Liver (tissue), 10 donors: ENCODE measurements at places on chromosomes 2 and 18. TPM values are rescaled to one million over a fixed set of nuclear protein-coding genes. Genes with fewer than 3 reads are reported as not detected.
A peak's percentile ranks its signal among the peaks of the same experiment; 100 is the strongest.

DNA sequence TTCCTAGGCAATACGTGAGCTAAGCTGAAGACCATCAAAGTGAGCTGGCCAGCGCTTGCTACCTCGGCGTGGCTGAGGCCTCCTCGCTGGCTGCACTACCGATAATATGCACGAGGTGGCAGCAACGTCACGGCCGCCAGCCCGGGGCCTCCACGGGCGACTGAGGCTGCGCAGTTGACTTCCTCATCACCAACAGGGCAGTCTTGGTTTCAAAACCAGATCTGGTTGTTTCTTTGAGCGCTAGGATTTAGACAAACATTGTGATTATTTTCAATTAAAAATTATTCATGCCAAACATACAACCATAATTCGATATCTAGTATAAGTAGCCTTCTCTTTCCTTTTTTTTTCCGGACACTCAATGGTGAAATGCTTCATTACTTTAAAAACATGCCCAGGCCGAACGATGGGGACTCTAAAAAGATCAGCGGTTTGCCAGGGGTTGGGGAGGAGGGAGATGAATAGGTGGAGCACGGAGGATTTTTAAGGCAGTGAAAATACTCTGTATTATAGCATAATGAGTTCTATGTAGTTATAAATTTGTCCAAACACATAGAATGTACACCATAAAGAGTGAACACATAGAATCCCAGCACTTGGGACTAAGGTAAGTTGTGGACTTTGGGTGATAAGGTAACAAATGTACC, 52.0 kb downstream of the CYBRD1 start:
- no peaks in the 10 kb centered on the region for H3K4me1 ChIP-seq
- H3K36me3 ChIP-seq = no peaks in the 10 kb centered on the region
- no peak overlapping the region for H3K27ac ChIP-seq
- H3K27me3 ChIP-seq = no peaks in the 10 kb centered on the region

GRCh38 chr2:41932241-41933045, 115.4 kb upstream of the PKDCC start:
- H3K4me3 ChIP-seq = no peak overlapping the region
- H3K27ac ChIP-seq = peak overlapping the region; percentile 21
- H3K27me3 ChIP-seq = no peaks in the 10 kb centered on the region
- no peaks in the 10 kb centered on the region for H3K36me3 ChIP-seq

GRCh38 chr18:73511771-73512503, 635.7 kb downstream of the FBXO15 start:
- H3K36me3 ChIP-seq = no peaks in the 10 kb centered on the region
- no peak overlapping the region for H3K4me3 ChIP-seq
- H3K27ac ChIP-seq = no peak overlapping the region
- no peaks in the 10 kb centered on the region for H3K4me1 ChIP-seq

- H3K4me3 ChIP-seq = no peak overlapping the region
- no peaks in the 10 kb centered on the region for H3K36me3 ChIP-seq
- H3K4me1 ChIP-seq = no peaks in the 10 kb centered on the region
- no peak overlapping the region for H3K27ac ChIP-seq
- peaks cover 6% of the 10 kb centered on the region for H3K27me3 ChIP-seq
Measured at GRCh38 chr2:120699292-120699691, 36.4 kb upstream of the GLI2 start.

- no peaks in the 10 kb centered on the region for H3K4me1 ChIP-seq
- H3K27ac ChIP-seq = no peak overlapping the region
- no peaks in the 10 kb centered on the region for H3K36me3 ChIP-seq
Measured at GRCh38 chr18:59846814-59847490, 52.8 kb upstream of the PMAIP1 start.

DNA sequence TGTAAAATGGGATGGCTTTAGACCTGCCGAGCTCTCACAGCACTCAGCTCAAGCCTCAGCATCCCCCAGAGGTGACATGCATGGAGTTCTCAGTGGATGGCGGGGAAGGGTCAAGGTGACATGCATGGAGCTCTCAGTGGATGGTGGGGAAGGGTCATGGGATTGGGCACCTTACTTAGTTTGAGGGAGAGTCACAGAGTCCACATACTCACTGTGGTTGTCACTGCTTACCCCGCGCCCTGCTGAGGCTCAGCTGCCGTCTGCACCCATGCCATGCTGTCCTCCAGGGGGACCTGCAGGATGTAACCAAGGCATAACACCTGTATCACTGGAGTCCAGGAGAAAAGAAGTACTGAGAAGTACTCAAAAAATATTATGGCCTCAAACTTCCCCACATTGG, 112.2 kb upstream of the TPO start:
- no peak for DNase-seq
- no peaks in the 10 kb centered on the region for H3K36me3 ChIP-seq
- no peaks in the 10 kb centered on the region for H3K4me1 ChIP-seq
- H3K27me3 ChIP-seq = no peaks in the 10 kb centered on the region
- no peak overlapping the region for H3K27ac ChIP-seq

GRCh38 chr2:227115761-227116160, 48.2 kb downstream of the COL4A4 start:
- no peak overlapping the region for H3K27ac ChIP-seq
- no peaks in the 10 kb centered on the region for H3K4me1 ChIP-seq
- H3K4me3 ChIP-seq = no peak overlapping the region
- H3K36me3 ChIP-seq = no peaks in the 10 kb centered on the region
- no peaks in the 10 kb centered on the region for H3K27me3 ChIP-seq

DNA sequence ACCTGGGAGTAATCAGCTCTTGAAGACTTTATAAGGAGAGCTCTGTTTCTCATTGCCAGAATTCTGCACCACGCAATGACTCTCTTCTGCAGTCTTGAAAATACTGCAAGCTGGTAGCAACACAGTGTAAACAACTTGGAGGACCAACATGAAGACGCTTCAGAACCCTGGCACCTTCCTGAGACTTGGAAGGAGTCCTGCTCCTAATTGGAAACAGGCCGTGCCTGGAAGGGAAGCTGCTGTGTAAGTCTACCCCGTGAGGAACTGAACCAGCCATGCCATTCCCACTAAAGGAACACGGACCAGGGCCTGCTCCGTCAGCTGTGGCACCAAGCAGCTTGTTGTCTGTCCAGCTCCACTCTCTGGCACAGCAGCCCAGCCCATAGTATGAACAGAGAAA, 171.1 kb downstream of the PAX3 start:
- H3K27me3 ChIP-seq = no peaks in the 10 kb centered on the region
- H3K36me3 ChIP-seq = no peaks in the 10 kb centered on the region
- no peaks in the 10 kb centered on the region for H3K4me1 ChIP-seq

- no peaks in the 10 kb centered on the region for H3K4me1 ChIP-seq
- no peaks in the 10 kb centered on the region for H3K36me3 ChIP-seq
- no peak for DNase-seq
- no peak overlapping the region for H3K27ac ChIP-seq
- no peak overlapping the region for H3K4me3 ChIP-seq
Measured at GRCh38 chr18:7954238-7954637, 387.1 kb downstream of the PTPRM start.

DNA sequence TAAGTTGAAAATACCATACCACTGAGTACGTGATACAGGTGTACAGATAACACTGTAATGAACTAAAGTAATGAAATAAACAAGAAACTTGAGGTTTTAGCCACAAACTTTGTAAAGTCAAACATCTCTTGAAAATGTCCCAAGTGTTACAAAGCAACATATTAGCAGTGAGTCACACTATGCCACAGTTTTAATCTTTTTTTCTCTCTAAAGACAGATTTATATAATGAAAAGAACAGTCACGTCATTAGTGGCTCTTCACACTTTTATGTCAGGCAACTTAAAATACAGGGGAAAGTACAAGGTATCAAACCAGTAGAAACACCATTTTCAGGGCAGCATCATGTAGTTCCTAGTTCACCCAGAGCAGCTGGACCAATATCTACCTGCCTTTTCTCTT, 42.1 kb downstream of the RAPH1 start:
- H3K36me3 ChIP-seq = peaks cover 7% of the 10 kb centered on the region
- H3K4me3 ChIP-seq = no peak overlapping the region
- peaks cover 5% of the 10 kb centered on the region for H3K4me1 ChIP-seq
- H3K27ac ChIP-seq = peak overlapping the region; percentile 40
- DNase-seq = no peak

DNA sequence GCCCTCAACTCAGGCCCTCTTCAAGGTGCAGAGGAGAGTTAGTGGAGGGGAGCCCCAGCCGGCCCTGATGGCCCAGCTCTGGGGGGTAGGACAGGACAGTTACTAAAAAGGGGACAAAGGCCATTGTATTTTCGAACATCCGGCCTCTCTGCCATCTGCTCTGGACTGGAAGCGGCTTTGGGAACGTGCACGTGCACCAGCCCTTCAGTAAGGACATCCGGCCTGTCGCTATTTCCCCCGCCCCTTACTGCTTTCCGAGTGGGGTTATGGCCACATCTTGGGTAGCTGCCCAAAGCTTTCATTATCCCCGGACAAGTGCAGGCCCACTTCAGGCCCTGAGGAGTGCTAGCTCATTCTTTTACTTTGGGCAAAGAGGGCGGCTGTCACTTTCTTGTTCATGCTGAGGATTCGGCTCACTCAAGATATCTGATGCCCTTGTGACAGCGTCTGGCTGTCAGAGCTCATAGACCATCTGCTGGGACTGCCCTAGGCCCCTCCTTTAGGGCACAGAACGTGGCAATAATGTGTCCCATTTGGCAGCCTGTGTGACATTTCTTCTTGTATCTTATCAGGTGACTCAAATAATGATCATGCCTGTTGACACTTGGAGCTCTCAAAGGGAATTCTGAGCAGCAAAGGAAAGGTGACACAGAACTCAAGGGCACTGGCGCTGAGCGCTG, 17.5 kb downstream of the SLC4A3 start:
- DNase-seq = no peak
- no peaks in the 10 kb centered on the region for H3K27me3 ChIP-seq
- no peak overlapping the region for H3K27ac ChIP-seq
- no peak overlapping the region for H3K4me3 ChIP-seq
- H3K36me3 ChIP-seq = no peaks in the 10 kb centered on the region

DNA sequence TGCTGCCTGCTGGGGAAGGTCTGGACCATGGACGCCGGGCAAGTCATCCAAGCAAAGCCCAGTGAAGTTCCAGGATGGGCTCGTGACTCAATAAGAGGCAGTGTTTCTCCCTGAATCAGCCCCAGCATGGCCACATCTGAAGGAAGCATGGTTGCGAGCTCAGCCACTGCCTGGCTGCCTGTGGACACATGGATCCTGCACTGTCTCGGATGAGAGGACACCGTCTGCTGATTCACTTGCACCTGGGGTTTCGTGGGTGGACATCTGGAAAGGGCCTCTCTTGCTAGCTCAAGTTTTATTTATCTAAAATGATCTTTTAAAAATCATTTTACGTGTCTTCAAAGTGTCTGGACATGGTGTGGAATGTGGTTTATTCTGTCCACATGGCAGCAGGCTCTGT, 224.8 kb upstream of the FN1 start:
- no peaks in the 10 kb centered on the region for H3K27me3 ChIP-seq
- H3K36me3 ChIP-seq = no peaks in the 10 kb centered on the region
- H3K27ac ChIP-seq = no peak overlapping the region
- no peak for DNase-seq
- no peaks in the 10 kb centered on the region for H3K4me1 ChIP-seq

DNA sequence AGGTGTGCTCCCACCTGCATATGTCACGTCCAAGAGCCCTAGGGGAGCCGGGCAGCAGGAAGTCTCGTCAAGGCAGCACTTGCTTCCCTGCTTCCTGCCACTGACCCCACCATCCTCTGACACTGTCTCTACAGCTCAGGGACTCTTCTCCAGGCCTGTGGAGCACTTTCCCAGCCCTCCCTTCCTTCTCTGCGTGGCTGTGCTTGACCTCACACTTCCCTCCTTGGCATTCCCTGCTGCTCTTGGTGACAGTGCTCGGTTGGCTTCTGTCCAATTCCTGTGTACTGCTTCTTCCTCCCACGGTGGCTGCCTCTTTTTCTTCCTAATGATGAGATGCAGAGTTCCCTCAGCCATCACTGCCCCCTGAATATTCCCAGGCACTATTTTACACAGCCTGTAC, 2.8 kb downstream of the CIDEA start:
- no peak for DNase-seq
- H3K4me3 ChIP-seq = no peak overlapping the region
- no peaks in the 10 kb centered on the region for H3K36me3 ChIP-seq
- no peak overlapping the region for H3K27ac ChIP-seq
- peaks cover 7% of the 10 kb centered on the region for H3K4me1 ChIP-seq

DNA sequence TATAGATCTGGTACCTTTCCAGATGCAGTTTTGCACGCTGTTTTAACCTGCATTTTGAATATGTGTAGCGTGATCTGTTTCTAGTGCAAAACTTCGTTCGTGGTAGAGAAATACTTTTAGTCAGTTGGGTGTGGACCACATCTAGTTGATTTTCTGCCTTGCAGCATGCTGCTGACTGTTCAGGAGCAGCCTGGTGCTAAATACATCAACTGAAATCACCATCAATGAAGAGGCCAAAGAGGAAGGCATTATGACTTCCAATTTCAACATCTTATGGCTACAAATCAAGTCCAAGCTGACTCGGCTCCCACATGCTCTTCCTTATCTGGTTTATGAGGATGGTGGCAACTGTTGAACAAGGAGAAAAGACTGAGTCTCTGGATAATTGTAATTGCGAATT, 298.5 kb downstream of the ZNF521 start:
- H3K27me3 ChIP-seq = no peaks in the 10 kb centered on the region
- no peak overlapping the region for H3K4me3 ChIP-seq
- no peaks in the 10 kb centered on the region for H3K36me3 ChIP-seq
- no peaks in the 10 kb centered on the region for H3K4me1 ChIP-seq

DNA sequence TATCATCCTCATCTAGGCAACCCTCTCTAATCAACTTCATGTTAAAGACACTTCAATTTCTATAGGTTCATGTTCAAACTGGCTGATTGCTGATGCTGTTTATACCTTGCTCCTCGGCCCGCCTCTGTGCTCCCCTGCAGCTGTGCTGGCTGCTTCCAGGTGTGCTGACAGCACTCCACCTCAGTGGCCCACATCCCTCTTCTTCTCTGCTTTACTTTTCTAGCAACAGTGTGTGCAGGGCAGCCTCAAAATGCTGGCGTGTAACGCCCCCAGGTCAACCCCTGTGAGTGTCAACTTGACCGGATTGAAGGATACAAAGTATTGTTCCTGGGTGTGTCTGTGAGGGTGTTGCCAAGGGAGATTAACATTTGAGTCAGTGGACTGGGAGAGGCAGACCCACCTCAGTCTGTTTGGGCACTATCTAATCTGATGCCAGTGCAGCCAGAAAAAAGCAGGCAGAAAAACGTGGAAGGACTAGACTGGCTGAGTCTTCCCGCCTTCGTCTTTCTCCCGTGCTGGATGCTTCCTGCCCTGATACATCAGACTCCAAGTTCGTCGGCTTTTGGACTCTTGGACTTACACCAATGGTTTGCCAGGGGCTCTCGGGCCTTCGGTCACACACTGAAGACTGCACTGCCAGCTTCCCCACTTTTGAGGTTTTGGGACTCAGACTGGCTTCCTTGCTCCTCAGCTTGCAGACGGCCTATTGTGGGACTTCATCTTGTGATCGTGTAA, 94.7 kb downstream of the COL6A3 start:
- no peaks in the 10 kb centered on the region for H3K4me1 ChIP-seq
- H3K4me3 ChIP-seq = no peak overlapping the region
- no peaks in the 10 kb centered on the region for H3K27me3 ChIP-seq
- no peak overlapping the region for H3K27ac ChIP-seq
- no peak for DNase-seq

Gene AQP12B
- not detected for total RNA-seq

Gene CYB5A
- total RNA-seq = 277 TPM
